ENCODE measurements at places on chromosomes 6 and 20.

GRCh38 chr6:99822741-99823512 is 171.1 kb downstream of the MCHR2 start:
- no peak for DNase-seq

- no peak for DNase-seq
Measured at GRCh38 chr20:50442512-50442911, 67.7 kb upstream of the PTPN1 start.

- DNase-seq, result no peak
Measured at GRCh38 chr6:163596174-163596573, 181.7 kb downstream of the QKI start.

GRCh38 chr6:366389-367297 is 24.9 kb upstream of the IRF4 start:
- no peak for DNase-seq

- DNase-seq, result no peak
Measured at GRCh38 chr6:42519779-42520178, 44.0 kb upstream of the UBR2 start.

DNA sequence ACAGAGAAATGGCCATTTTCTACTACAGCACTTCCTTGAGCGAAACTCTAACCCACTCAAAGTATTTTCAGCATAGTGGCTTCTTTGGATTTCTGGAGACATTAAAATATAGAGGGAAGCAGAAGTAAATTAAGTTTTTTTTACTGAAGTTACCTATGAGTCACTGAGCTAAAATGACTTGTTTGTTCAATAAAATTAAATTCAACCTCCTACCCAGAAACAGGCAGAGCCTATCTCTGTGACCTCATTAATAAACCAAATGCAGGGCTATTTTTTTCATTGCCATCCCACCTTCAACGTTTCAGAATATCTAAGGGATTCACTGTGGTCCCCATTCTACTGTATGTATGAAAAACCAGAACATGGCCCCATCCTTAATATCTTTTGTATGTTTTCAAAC is 133.0 kb downstream of the MTFR2 start:
- no peak for DNase-seq

GRCh38 chr6:161233986-161234661 is 39.7 kb downstream of the AGPAT4 start:
- DNase-seq, result no peak

DNA sequence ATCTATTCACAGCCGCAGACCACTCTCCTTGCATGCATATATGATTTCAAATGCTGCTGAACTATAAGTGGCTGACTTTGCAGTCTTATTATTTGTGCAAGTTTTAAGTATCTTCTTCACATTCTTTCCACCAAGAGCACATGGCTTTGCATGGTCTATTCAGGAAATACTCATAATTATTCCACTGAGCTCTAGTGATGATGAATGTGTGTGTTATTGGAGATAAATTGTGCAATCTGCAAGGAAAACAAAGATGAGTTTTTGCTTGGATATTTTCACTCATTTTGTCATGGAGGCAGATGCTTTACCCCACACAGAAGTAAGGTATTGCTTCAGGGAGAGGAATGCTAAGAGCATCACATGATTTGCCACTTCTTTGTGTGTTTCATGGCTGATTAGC is 764.6 kb downstream of the TBC1D32 start:
- no peak for DNase-seq

DNA sequence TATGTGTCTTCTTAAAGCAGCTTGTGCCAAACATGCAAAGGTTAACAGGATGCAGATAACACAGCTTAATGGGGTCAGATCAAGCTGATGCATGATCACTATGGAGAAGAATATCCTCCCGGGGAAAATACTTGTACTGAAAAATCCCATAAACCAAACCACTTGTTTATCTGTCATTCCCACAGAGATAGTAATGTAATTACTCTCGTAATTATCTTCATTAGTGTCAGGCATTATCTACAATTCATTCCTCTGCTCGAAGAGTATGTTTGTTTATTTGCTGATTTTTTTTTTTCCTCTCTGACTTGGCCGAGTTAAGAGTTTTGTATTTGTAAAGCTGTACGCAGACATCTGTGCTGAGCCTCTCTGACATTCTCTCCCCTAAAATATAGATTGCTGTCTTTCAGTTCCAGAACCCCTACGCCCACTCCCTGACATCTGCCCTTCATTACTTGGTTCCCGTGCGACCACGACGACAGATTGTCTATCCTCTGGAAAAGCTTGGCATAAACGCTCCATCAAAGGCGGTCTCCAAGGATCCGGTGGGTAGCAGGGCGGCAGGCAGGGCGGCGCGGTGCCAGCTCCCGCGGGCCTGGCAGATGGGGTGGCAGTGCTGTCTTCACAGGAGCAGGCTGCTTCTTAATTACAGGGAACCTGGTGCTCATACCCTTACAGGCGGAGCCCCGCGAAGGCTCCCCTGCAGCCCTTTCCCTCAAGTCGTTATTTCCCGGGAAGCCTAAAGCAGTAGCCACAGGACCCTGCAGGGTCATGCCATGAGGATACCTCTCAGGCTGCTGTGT is 147.2 kb downstream of the CFAP61 start:
- DNase-seq, result no peak

GRCh38 chr6:121593011-121593641 is 157.7 kb downstream of the GJA1 start:
- no peak for DNase-seq

GRCh38 chr20:34017610-34018009 is 23.9 kb downstream of the RALY start:
- no peak for DNase-seq

- DNase-seq, result no peak
Measured at GRCh38 chr6:57265755-57266221, 43.7 kb upstream of the RAB23 start.

- no peak for DNase-seq
Measured at GRCh38 chr20:5463007-5463686, 146.4 kb upstream of the PROKR2 start.

- DNase-seq, result no peak
Measured at GRCh38 chr6:3455569-3456394, 1.1 kb downstream of the SLC22A23 start.

GRCh38 chr20:44543358-44543757 is 21.5 kb upstream of the SERINC3 start:
- no peak for DNase-seq

DNA sequence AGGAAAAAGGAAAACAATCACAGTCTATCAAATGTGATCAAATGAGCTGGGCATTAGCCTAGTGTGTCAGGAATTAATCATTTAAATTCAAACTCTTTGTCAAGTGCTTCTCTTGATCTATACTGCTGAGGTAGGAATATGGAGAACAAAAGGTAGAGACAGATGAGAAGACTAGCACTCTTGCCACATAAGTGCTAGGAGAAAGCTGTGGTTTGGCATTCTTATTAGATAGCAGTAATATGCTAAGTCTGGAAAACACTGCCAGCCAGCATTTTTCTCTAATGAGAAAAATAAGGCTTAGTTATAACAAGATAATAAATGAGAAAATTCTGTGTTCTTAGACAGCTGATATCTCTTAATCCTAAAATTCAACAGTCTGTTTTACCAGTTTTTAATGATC is 38.9 kb downstream of the ORC3 start:
- no peak for DNase-seq

- peak; percentile 27 for DNase-seq
Measured at GRCh38 chr6:53070806-53071205, 5.6 kb downstream of the FBXO9 start.

DNA sequence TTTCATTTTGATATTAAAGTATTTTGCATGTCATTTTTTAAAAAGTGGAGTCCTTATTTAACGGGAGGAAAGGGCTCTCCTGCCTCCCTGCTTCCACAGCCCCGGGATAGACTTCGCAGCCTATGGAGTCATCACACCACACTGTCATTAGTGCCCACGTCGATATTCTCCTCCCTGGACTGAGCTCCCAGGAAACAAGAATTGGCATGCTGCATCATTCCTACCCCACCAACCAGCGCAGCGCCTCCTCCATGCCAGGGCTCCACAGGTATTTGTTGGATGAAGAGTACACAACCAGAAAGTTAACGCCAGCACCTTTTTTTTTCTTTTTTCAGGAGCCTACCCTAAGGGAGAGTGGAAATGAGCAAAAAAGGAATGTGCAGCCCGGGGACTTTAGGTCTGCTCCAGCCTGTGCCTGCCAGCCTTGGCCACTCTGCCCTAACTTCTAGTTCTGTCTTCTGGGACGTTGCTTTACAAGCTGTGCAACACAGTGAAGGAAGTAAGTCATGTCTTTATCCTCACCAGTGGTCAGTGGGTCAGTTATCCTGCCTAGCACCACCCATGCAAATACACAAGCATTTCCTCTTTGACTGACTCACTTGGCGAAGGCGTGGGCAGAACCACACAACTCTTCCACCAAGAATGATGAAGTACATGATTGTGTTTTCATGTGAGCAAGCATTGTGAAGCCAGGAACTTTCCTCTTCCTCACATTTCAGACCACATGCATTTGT is 180.7 kb upstream of the UST start:
- DNase-seq, result no peak

- no peak for DNase-seq
Measured at GRCh38 chr20:43198607-43199006, 8.9 kb upstream of the PTPRT start.

DNA sequence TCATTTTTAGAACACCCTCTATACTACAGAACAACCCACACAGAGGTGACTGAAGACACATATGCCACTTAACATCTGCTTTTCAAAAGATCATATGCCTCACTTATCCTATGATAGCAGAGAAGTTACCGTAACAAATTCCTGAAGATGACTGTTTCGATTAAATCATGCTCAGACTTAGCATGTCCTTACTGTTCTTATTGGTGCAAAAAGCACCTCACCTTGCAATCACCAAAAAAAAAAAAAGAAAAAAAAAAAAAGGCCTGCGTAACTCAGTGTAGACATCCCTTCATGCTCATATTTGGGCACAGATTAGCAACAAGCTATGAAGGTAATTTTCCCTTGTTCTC is 17.7 kb upstream of the DST start:
- DNase-seq, result no peak

DNA sequence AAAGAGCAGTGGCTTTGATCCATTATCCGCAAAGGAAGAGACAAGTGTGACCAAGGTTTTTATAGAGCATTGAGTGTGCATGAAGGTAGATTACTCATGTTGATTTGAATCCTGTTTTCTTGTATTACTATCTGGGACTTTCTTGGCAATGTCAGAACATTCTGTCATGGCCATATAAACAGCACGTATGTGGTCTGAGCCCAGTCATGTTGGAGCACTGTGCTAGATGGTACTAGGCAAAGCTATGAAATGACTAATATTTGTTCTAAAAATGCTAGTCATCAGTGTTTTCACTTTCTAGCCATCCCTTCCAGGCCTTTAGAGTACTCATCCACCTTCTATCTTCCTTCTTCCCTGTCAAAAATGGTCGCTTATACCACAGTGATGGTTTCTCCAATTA is 278.6 kb upstream of the FLRT3 start:
- no peak for DNase-seq

DNA sequence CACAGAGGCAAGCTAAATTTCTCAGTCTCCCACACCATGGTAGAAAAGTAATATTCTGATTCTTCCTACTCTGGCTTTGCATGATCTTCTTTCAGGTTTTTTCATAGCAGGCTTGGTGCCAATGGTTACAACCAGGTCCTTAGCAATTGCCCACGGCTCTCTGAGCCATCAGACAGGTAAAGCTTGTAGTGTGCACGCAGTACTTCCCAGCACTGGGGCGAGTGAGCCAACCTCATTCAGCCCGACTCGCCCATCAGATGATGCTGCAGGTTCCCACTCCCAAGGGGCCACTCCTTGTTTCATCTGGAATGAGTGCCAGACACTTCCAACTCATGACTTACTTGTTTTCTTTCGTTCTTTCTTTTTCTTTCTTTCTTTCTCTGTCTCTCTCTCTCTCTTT is 78.3 kb downstream of the PERP start:
- no peak for DNase-seq

DNA sequence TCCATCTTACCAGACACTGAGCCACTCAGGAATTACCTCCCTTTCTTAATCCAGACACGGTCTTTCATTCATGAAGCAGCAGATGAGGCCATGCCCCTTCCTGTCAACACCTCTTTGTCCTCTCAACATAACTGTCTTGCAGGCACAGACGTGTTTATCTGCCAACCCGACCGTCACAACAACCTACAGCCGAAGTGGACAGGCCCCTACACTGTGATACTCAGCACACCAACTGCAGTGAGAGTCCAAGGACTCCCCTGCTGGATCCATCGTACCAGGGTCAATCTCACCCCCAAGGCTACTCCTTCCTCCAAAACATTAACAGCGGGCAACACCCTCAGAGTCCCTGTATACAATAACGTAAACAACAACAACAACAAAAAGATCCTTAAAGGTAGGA is 30.6 kb upstream of the ULBP3 start:
- DNase-seq, result no peak

GRCh38 chr6:38248500-38249234 is 391.1 kb downstream of the BTBD9 start:
- no peak for DNase-seq

DNA sequence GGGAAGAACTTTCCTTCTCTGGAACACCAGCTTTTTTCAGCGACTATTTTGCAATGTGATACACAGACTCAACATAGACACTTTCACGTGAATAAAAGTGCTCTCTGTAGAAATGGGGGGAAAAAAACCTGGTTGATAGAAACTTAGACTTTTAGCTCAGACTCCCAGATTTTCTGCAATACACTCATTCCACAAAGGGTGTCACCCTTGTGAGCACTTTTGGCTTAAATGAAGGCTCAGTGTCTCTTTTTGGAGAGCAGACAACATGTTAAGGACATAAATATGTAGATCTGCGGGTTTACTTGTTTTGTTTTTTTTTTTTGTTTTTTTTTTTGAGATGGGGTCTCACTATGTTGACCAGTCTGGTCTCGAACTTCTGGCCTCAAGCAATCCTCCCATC is 579.6 kb downstream of the PTPRT start:
- DNase-seq, result no peak

- DNase-seq, result no peak
Measured at GRCh38 chr6:25777031-25777430, 22.5 kb downstream of the SLC17A4 start.

DNA sequence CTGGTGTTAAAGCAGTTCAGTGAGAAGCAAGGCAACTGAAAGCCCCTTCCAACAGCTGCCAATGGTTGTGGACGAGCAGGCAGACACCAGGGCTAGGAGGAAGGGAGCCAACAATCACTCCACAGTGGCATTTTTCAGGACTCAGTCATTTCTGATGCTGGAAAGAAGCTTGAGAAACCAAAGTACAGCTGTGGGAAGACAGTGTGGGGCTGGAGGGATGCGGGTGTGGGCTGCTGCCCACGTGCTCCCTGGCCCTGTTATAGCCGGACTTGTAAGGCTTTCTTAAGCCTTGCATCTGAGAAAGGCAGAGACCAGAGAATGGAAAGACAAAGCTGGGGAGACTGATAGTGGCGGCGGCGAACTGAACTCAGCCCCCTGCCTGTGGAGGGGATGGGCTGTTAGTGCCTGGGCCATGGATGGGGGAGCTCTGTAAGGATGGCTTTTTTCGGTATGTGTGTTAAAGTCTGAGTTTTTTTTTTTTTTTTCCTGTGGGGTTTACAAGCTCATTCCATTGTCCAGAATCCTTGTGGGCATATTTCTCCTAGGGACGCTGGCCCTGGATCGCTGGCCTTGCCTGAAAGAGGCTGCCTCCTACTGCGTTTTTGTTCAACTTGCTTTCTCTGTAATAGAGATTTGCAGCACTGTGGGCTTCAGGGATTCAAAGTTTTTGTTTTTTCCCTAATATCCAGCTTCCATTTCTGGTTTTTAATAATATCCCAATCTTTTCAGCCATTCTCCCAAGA is 91.7 kb downstream of the GJA10 start:
- no peak for DNase-seq
